ENCODE measurements at places on chromosomes 7 and 10.
A peak's percentile ranks its signal among the peaks of the same experiment; 100 is the strongest.

- no peak for DNase-seq
Observed at GRCh38 chr7:1674161-1675035, 4.3 kb downstream of the ELFN1 start.

- DNase-seq: no peak
Observed at GRCh38 chr10:93440591-93441091, 41.5 kb downstream of the MYOF start.

- DNase-seq: no peak
Observed at GRCh38 chr7:112798274-112799159, 8.3 kb upstream of the TMEM168 start.

GRCh38 chr10:56317603-56318002 is 43.5 kb downstream of the ZWINT start:
- DNase-seq: no peak

DNA sequence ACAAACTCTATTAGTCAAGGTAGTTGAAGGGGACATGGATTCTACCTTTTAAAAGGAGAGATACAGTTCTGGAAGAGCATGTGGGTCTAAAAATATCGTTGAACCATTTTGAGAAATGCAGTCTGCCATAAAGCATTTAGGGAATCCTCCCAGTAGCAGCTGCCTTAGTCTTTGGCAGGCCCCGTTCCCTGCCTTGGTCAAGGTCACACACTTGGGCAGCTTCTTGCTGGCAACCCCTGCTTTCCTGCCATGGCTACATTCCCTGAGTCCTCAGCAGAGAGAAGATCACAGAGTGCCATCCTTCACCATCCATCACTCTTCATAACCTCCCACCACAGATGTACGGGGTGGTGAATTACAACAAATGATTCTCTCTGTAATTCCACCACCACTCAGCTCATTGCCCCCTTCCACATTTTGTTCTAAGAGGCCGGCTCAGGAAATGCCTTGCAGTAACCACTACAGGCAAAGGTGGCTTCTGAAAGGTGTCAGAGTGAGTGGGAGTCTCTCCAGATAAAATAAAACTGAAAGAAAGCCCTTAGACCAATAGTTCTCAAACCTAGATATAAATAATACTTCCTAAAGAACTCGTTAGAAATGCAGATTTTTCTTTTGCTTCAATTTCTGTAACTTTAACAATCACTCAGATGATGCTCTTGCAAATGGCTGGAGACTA is 121.4 kb upstream of the STK17A start:
- DNase-seq: no peak

- DNase-seq: no peak
Observed at GRCh38 chr10:24974976-24975375, 22.6 kb upstream of the PRTFDC1 start.

DNA sequence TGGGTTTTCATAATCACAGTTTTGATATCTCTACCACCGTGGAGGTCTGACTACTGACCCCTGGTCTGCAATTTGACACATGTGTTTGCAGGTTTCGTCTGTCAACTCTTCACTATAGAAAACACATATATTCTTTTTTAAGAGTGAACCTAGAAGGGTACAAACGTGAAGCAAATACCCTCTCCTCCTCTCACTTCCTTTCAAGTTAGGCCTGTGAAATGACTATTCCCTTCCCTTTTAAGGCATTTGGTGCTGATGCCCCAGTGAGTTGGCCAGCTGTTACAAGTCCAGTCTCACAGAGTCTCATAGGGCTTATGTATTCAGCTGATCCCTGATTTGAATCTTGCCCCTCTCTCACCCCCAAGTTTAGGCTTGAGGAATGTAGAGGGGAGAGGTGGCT is 742.0 kb upstream of the IGFBP3 start:
- DNase-seq: no peak

DNA sequence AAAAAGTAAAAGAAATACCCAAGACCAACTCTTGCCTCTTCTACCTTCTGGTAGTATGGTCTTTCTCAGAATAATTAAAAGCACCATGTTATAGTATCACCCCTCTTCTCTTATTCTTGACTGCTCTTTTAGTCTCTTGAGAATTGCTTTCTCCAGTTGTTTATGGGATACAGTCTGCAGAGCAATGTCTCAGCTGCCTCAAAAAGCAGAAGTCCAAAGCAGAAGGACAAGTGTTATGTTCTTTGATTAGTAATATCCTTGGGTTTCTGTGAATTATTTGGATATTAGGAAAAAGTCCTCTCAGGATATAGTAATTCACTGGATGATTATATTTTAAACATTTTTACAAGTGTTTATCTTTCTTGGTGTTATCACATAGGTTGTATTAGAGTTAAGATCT is 7.4 kb downstream of the TAS2R41 start:
- DNase-seq: no peak

DNA sequence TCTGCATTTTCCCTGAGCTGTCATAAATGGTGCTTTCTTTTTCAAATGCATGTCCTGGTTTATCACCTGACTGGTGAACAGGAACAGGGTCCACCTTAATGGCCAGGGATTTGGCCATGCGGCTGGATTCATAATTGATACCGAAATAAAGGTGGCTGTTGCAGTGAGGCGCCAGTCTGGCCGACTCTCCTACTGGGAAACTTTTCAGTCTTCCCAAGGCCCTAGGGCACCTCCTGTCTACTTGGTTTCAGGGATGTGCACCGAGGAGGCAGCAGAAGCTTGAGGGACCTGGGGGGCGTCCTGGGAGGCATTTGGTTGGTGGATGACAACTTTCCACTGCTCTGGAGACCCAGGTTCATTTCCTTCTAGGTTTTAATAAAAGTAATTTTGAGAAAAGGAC is 46.4 kb upstream of the FIGNL1 start:
- DNase-seq: no peak

- no peak for DNase-seq
Observed at GRCh38 chr10:84097787-84098353, 41.4 kb upstream of the GHITM start.

GRCh38 chr7:29896685-29897411 is 90.5 kb downstream of the WIPF3 start:
- DNase-seq: no peak

GRCh38 chr7:140667476-140667875 is 5.3 kb upstream of the ADCK2 start:
- no peak for DNase-seq

GRCh38 chr7:92614660-92615174 is 24.5 kb upstream of the FAM133B start:
- DNase-seq: peak; percentile 77

DNA sequence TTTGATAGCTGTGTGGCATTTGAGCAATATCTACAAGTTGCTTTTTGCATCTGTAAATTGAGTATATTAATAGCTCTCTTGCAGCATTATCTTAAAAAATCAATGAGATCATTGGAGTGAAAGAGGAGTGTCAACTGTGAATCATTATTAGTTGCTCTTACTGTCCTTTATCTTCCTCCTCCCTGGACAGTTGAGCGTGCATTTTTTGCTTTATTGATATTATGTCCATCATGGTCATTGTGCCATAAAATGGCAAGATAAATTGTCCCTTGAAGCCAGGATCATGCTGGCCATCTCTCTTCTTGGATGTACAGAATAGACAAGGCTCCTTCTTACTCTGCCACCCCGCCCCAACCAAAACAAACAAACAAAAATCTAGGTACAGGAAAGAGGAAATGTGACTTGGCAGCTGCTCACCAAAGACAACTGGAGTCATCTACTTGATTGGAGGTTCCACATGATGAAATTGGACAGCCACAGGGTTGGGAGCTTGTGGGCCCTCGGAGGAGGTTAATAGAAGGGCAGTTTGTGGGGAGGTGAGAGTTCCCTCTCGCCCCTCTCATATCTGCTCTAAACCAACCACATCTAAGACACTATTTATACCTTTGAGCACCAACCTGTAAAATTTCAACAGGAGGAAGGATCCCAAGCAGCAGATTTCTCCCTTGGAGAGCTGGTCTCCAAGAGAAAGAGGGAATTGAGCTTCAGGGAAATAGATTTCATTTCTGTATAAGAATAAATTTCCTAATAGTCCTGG is 252.7 kb downstream of the SKIDA1 start:
- no peak for DNase-seq

GRCh38 chr7:12229046-12229445 is 18.0 kb downstream of the TMEM106B start:
- DNase-seq: no peak

DNA sequence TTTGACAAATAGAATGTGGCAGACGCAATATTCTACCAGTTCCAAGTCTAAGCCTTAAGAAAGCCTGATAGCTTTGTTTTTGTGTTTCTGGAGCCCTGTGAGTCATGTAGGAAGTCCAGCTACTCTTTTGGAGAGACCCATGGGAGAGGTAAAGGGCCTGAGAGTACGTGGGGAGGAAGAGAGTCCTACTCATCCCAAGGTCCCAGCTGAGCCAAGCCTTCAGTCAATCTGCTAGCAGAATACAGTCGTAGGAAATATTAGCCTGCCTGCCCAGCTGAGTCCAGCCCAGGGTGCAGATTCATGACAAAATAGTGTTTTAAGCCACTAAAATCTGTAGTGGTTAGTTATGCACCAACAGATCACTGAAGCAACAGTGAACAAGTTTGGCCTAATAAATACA is 9.0 kb upstream of the GNA12 start:
- DNase-seq: no peak

All from hypothalamus (tissue), 51 donors.